ENCODE measurements at places on chromosomes 1 and 21. TPM values are rescaled to one million over a fixed set of nuclear protein-coding genes. Genes with fewer than 3 reads are reported as not detected.

Gene PRCC
- total RNA-seq, result 14.3 TPM

Gene KRTAP19-1
- total RNA-seq, result not detected

Gene DMRTA2
- total RNA-seq, result 1.2 TPM

Gene OR6N2
- not detected for total RNA-seq

Gene DIO1
- not detected for total RNA-seq

All from frontal cortex (tissue), 4 donors.